ENCODE measurements at places on chromosomes 12 and 14.

- DNase-seq, result no peak
Observed at GRCh38 chr14:104094709-104095425, 9.4 kb downstream of the ASPG start.

GRCh38 chr12:26172946-26173552 lies 22.3 kb upstream of the SSPN start:
- DNase-seq, result no peak

GRCh38 chr12:18819484-18819883 lies 81.6 kb downstream of the CAPZA3 start:
- DNase-seq, result no peak

DNA sequence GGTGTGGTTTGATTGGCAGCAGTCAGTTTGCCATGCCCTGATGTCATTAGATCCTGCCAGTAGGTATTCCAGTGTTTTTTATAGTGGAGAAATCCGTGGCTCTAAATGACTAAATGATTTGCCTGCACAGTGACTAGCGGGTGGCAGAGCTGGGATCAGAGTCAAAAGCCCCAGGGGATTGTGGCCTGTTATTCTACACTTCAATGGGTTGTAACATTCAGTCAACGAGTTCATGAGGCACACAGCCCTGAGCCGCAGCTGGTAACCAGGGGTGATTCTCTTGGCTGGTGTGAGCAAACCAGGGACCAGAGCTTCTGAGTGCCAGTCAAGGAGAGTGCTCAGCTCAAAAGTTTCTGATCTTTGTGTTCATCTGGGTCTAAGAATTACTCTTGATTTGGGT lies 1.8 kb downstream of the MYH6 start:
- DNase-seq, result no peak

GRCh38 chr14:60179431-60179869 lies 14.3 kb upstream of the DHRS7 start:
- DNase-seq, result no peak

GRCh38 chr12:91423693-91424050 lies 241.1 kb upstream of the DCN start:
- DNase-seq, result no peak

- DNase-seq, result no peak
Observed at GRCh38 chr14:97432586-97432985, 635.4 kb downstream of the VRK1 start.

DNA sequence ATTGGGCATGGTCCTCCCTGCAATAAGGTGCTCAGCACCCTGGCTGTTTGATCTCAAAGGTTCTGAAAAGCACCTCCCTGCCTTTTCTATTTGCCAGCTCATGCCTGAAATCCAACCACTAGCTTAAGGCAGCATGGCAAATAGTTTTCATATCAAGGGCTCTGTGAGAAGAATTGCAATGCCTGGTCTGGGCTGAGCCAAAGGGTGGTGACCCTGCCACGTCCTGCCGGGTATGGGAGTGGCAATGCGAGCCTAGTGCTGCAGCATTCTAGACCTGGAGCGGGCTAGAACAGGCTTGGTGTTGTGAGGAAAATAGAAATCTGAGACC lies 2.3 kb upstream of the SCNN1A start:
- DNase-seq, result no peak

Measured in NCI-H187 treated with DMSO at 0.1 percent for 48 hours (cell line).